Fibroblast of the aortic adventitia (primary cell): ENCODE measurements at places on chromosomes 16 and 17. TPM values are rescaled to one million over a fixed set of nuclear protein-coding genes. Genes with fewer than 3 reads are reported as not detected.

DNA sequence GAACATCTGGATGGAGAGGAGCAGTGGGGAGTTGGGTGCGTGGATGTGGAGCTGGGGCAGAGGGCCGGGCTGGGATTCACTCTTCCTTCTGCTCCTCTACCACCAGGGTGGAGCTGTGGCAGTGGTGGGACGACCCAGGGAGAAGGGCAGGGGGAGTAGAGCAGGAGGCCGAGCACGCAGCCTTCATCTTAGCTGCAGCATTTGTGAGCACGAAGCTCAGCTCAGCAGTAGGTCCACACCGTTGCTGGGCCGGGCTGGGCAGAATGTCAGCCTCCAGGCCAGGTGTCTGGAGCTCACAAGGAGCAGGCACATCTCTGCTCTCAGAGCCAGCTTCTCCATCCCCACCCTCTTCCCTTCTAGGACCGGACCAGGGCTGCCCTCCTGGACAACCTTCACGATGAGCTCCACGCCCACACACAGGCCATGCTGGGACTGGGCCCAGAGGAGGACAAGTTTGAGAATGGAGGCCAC lies 55.7 kb downstream of the OR1D5 start:
- no peak for DNase-seq

DNA sequence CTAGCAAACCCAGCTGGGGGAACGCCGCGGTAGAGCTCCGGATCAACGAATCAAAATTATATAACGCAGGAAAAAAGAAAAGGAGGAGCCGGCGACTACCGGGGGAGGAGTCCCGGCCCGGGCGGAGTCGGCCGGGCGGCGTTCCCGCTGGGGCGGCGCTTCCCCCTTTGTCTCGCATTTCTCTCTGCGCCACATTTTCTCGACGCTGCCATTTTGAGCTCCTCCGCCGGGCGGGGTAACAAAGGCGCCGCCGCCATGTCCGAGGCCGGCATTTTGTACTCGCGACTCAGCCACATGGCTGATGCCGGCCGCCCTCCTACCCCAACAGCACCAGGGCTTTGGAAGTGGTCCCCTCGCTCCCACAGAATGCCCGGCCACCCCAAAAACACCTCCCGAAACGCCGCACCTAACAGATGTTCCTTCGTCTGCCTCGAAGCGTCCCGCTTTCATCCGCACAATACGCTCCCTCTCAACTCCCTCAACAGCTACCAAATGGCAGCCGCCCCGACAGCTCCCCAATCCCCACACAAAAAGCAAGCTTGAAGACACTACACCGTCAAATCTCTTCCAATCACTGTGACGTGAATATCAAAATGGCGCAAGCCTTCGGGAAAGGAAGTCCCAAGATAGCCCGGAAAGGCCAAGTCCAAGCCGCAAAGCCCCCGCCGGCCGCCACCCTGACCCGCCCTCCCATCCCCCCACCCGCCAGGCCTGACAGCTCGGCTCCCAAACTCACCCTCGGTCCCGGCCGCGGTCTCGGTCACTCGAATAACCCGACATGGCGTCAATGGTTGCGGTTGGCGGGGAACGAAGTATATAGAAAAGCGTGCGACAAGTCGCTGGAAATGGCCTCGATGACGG lies 519 bp downstream of the DDX5 start:
- DNase-seq = peak; percentile 90

DNA sequence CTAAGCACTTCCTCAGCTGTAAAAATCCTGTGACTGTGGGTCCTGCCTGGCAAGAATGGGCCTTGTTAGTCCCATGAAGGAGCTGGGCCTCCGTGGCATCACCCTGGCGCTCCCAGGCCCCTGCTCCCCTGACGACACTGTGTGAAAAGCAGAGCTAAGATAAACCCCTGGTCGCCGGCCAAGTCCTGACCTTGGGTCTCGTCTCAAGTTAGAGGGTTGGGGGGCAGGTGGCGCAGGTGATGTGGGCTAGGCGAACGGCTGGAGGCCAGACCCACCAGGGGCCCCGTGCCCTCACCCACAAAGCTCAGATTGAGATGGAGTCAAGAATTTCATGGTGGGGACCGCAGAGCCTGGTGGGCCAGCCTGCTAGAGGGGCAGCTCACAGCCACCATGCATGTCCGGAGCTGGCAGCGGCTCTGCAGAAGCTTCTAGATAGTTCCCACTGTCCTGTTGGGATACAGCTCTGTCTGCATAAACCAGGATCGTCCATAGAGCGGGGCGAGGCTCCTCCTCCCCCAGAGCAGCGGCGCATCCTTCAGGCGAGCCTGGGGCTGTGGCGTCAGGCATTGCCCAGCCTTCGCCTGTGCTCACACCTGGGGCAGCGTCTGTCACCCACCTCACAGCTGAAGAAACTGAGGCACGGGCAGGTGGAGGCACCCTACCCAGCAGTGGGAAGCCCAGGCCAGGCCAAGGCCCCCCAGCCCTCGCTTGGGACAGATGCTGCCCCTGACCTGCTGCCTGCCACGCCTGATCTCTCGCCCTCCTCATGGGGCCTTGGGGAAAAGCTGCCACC lies 12.0 kb downstream of the CYBC1 start:
- DNase-seq = no peak

GRCh38 chr17:83123896-83124801 lies 44.7 kb downstream of the METRNL start:
- DNase-seq = no peak

DNA sequence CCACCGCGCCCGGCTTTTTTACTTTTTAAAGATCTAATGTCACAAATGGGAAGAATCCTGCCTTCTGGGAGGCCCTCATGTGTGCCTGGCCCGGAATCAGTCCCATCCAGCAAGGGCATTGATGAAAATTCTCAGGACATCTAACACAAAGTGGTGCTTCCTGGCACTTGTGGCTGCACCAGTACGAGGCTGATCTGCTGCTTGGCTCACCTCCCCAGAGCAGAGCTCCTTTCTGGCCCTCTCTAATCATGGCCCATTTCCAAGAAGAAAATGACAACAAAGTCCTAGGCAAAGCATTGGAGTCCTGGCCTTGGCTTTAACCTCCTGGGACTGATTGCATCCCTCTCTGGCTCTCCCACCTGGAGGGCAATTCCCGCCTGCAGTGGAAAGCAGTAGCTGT lies 50.7 kb upstream of the SIAH1 start:
- DNase-seq = no peak

KRT23 gene
- total RNA-seq = not detected in 2 replicates

- no peak for DNase-seq
These were observed 3.0 kb upstream of the PRSS22 start for GRCh38 chr16:2860826-2861567.

GRCh38 chr17:27475981-27476895 lies 20.0 kb downstream of the KSR1 start:
- DNase-seq = no peak

LRRC36 gene
- total RNA-seq = not detected in 2 replicates

DNA sequence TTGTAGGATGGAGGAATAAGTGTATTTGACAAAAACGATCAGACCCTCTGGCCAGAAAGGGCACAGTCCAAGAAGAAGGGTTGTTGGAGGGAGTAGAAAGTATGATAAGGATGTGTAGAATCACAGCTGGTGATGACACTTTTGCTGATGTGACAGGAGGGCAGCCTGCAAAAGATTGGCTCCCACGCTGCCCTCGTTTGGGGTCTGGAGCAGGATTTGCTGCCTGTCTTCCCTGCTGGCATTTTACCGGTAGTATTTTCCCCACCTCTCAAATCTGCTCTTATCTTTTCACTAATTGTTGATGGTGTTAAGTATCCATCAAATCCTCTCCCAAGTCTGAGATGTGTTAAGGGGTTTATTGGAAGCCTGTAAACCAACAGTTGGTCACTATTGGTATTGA lies 208.8 kb downstream of the CCDC182 start:
- no peak for DNase-seq

GRCh38 chr17:71342737-71343136 lies 778.1 kb upstream of the SOX9 start:
- no peak for DNase-seq

DNA sequence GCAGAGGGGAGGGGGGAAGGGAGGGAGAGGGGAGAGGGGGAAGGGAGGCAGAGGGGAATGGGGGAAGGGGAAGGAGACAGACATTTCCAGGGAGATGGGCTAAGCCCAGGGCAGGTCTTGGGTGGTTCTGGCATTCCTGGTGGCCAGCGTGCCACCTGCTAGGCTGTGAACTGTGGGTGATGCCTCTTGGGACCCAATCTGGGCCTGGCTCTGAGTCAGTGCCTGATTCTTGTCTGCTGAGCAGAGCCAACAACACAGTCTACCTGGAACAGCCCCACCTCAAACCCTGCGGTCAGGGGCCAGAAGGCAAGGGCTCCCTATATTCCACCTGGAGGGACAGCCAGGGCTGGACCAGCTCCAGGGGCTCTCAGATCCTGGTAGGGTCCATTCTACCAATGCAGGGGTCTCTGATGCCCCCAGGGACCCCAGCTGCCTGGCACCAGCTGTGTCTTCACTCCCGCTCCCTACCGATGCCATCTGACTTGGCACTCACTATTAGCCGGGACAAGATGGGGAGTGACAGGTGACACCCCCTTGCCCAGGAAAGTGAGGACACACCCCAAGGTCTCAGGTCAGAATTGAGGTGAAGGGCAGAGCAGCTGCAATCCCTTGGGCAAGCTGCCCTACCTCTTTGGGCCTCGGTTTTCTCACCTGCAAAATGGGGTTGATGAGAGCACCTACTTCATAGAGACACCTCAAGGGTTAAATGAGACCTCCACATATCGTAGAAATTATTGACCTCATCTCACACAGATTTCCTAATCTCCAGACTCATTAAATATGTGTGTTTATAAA lies 87.2 kb downstream of the LITAF start:
- no peak for DNase-seq

DNA sequence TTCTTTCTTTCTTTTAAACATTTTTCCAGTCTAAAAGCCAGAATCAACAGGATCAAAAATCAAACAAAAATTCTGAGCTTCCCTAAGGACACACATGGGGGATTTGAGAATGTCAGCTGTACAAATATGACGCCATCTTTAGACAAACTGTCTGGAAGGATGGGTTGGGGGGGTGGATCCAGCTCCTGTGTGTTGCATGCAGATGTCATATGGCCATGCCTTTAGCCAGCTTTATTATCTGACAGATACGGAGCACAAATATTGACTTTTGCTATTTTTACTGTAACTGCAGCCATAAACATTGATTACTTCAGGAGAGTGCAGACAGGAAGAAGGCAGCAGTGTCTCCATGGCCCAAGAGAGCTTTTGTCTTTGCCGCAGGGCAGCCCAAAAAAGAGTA lies 279.4 kb upstream of the ELAC2 start:
- DNase-seq = no peak

GRCh38 chr16:59698346-59699020 lies 964.4 kb upstream of the GOT2 start:
- DNase-seq = no peak

GRCh38 chr17:68777856-68778694 lies 176.9 kb upstream of the FAM20A start:
- DNase-seq = no peak
